ENCODE measurements at places on chromosomes 13 and 19.

GRCh38 chr19:55598034-55598433 is 1.3 kb downstream of the FIZ1 start:
- no peak for DNase-seq

DNA sequence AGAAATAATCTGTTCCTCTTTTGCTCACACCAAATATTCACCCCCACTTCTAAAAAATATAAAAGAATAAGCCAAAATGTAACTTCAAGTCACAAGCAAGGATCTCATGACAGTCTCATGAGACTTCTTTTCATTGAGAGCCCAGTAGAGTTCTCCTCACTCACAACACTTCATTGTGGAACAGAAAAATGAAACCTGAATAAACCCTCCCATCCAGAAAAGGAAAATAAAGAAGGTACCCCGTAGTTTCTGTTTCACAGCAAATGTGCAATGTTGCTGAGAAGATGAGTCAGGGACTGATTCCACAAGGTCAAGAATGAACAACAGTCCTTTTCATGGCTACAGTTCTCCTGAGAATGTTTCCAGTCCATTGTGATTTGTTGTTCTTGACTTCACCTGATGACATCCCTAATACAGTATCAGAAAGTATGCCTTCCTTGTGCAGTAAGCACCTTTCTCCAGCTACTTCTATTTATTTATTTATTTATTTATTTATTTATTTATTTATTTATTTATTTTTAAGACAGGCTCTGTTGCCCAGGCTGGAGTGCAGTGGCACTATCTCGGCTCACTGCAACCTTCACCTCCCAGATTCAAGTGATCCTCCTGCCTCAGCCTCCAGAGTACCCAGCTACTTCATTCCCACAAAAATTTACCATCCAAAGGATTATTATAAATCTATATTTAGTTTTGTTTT is 6.4 kb upstream of the ZNF841 start:
- no peak for DNase-seq

GRCh38 chr19:38850436-38850975 is 720 bp upstream of the HNRNPL start:
- DNase-seq: no peak

DNA sequence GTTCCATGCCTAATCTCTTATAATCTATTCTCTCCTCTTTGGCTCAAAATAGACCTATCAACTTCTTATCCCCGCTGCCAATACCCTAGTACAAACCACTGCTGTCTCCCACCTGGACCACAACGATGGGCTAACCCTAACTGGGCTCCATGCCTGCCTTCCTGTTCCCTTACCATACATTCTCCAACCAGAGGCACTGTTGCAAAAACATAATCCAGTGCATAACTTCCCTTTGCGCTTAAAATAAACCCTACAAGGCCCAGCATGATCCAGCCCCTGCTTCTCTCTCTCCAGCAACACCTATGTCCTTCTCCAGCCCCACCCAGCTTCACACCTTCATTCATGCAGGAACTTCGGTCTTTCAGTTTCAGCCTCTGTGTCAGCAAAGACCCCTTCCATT is 27.4 kb upstream of the CEBPA start:
- DNase-seq: no peak

- no peak for DNase-seq
Observed at GRCh38 chr19:8163759-8164158, 14.4 kb upstream of the FBN3 start.

GRCh38 chr19:46404753-46405468 is 8.5 kb downstream of the CCDC8 start:
- no peak for DNase-seq

- no peak for DNase-seq
Observed at GRCh38 chr19:19308373-19308772, 11.9 kb downstream of the SUGP1 start.

- DNase-seq: no peak
Observed at GRCh38 chr13:60312851-60313505, 84.0 kb upstream of the TDRD3 start.

DNA sequence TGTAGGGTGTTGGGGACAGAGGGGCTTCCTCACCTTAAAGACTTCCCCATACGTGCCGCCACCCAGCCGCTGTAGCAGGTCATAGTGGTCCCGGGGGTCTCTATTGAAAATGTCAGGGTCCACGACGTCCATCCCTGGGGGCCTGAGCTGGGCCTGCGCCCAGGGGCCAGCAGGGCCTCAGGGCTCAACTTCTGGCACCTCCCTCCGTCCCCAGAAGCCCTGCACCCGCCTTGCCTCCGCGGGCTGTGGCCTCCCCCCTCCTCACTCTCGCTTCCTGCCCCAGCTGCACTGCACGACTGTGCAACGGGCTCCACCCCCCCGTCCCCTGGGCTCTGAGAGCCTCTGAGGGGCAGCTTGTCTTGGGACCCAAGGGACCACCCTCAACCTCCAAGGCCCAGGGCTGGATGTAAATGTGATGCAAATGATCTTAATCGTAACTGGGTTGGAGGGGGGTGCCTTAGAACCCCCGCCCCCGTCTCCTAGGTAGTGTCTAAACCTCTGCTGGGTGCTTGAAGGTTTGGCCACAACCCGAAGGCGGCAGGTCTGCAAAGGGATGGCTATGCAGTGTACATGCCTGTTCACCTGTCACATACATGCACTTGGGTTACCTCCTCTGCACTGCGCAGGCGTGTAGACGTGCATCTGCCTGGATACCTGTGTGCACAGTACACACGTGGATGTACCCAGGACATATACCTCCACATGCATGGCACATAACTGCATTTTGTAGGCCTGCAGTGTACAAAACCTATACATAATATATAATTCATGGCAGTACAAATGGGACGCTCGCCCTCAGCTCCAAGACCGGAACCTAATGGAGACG is at the start of gene MAP4K1:
Gene MAP4K1 (minus strand): TSS at position 190 of the 826 bp plus-strand sequence. CDS start 58 bp downstream, at position 132.
- DNase-seq: peak; percentile 38

- no peak for DNase-seq
Observed at GRCh38 chr13:114313061-114313860, 1.0 kb upstream of the CHAMP1 start.

DNA sequence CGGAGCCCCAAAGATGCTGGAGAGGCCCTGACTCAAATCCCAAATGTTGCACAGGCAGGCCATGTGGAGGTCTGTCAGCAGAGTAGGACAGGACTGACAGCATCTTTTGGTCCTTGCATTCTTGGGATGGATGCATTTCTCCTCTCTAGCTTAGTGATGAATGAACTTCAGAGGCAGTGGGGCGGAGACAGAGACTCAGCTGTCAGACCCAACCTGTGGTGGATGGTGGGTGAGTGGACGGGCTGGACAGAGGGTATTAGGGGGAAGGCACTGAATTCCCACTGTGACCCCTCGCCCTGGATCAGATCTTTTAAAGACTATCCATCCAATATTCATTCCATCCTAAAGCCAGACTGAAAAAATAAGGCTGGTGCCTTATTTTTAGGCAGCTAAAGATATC is 39.3 kb upstream of the GJB6 start:
- no peak for DNase-seq

DNA sequence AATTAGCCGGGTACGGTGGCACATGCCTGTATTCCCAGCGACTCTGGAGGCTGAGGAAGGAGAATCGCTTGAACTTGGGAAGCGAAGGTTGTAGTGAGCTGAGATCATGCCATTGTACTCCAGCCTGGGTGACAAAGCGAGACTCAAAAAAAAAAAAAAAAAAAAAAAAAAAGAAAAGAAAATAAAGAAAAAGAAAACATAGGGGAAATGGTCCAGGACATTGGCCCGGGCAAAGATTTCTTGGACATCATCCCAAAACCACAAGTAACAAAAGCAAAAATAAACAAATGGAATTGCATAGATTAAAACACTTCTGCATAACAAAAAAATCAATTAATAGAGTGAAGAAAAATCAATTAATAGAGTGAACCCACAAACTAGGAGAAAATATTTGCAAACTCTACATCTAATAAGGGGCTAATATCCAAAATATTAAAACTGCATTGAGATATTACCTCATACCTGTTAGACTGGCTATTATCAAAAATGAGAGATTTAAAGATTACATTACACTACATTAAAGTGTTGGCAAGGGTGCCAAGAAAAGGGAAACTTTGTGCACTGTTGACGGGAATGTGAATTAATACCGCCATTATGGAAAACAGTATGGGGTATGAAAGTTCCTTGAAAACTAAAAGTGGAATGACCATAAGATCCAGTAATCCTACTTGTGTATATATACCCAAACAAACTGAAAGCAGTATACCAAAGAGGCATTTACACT is 18.5 kb upstream of the ABCC4 start:
- DNase-seq: no peak

DNA sequence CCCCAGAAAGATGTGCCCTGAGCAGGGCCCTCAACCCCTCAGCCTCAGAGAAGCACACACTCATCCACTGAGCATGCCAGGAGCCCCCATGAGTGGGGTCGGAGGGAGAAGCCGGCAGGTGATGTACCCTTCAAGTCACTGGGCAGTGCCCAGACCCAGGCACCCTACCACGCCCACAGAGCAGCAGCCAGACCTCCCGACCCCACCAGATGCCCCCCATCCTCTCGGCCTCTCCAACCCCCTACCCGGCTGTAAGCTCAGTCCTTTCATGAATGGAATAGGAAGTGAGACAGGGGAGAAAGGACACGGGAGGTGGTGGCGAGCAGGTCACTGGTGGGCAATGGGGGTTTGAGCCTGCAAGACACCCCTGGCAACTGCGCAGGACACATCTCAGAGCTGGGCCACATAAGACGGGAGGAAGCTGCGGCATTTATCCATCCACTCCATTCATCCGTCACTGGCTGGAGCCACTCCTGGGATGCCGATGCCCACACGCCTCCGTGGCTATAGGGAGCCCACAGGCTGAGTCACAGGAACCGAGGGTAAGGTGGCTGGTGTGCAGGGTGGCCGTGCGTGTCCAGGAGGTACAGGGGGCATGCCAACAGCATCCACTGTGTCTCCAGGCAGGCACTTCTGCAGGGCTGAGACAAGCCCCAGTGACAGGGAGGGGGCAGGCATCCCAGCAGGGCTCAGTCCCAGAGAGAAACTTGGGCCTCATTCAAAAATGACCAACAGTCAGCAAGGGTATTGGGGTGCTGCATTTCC is 23.8 kb upstream of the VSTM2B start:
- no peak for DNase-seq

GRCh38 chr19:48819366-48819816 is 8.6 kb upstream of the BCAT2 start:
- DNase-seq: peak; percentile 83

- no peak for DNase-seq
Observed at GRCh38 chr13:31747291-31747690, 8.0 kb downstream of the RXFP2 start.

DNA sequence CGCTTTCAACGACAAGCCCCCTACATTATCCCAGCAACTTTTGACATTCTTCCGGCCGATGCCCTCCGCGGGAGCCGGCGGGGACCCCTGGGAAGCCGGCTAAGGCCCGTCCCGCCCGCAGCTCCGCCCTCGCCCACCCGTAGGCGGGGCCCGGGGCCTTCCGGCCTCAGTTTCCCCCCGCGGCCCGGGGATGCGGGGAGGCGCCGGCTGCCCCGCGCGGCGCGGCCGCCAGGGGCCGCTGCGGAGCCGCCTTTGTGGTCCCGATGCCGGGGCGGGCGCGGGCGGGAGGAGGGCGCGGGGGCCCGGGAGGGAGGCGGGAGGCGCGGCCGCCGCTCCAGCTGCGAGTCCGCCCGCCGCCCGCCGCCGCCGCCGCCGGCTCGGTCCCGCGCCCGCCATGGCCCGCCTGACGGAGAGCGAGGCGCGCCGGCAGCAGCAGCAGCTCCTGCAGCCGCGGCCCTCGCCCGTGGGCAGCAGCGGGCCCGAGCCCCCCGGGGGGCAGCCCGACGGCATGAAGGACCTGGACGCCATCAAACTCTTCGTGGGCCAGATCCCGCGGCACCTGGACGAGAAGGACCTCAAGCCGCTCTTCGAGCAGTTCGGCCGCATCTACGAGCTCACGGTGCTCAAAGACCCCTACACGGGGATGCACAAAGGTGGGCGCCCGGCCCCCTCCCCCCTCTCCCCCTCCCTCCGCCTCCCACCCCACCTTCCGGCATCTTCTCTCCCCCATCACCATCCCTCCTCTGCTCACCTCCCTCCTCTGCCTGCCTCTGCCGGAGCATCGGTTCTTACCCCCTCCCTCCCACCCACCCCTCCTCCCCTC is at the start of gene CELF5:
Gene CELF5 (plus strand): TSS at position 316 of the 823 bp plus-strand sequence. CDS start 79 bp downstream, at position 395.
- DNase-seq: peak; percentile 51

DNA sequence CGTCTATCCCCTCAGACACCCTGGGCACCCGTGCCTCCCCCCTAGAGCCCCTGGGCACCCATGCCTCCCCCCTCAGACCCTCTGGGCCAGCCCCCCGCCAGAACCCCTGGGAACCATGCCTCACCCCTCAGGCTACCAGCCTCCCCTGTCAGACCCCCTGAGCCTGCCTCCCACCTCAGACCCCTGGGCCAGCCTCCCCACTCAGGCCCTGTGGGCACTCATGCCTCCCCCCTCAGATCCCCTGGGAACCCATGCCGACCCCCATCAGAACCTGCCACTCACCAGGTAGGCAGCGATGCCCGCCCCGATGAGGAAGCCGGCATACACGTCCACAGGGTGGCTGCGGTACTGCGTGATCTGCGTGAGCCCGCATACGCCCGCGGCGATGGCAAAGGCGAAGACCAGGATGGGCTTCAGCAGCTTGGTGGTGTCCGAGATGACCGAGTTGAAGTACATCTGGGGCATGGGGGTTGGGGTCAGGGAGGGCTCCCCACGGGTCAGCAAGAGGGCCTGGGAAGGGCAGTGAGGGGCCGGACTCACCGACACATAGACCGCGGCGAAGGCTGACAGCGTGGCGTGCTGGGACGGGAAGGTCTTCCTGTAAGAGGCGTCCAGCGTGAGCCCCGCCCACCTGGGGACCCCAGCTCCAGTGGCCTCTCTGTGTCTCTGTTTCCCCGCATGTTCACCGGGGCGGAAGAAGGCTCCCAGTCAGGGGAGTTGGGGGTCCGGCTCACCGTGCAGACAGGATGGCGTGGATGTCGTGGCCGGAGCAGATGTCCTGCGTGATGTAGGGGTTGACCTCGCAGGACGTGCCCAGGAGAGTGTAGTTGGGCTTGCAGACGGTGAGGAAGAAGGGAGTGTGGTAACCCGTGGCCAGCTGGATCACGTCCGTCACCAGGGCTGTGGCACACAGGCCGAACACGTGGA is 7.3 kb downstream of the PLPPR3 start:
- DNase-seq: peak; percentile 27

GRCh38 chr19:58128041-58128685 is 22.4 kb downstream of the ZNF329 start:
- no peak for DNase-seq

DNA sequence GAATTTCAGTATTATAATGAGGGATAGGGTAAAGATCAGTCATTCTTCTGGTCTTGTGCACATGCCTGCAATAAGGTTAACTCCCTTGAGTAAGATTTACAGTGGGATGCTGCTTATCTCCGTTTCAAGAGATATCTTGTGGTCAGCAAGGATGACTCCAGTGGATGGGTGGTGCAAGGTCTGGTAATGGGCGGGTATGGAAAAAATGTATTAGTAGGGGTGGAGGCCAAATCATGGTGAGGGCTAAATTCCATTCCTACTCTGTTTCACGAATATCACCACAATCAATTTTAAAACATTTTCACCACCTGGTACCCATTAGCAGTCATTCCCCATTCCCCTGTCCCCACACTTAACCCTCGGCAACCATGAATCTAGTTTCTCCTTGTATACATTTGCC is 40.6 kb downstream of the CCDC122 start:
- DNase-seq: no peak

Data from heart left ventricle (tissue), 16 donors.